Stimulated activated CD8-positive, alpha-beta memory T cell treated with anti-CD3 and anti-CD28 coated beads, Interleukin-4, amount 100 ng/mL, for 48 hours (primary cell): ENCODE measurements at places on chromosomes 3 and 15.

GRCh38 chr15:64634027-64634426 lies 141.4 kb downstream of the RBPMS2 start:
- peak; percentile 49 for DNase-seq

GRCh38 chr15:38558372-38559059 lies 6.1 kb downstream of the RASGRP1 start:
- no peak for DNase-seq

DNA sequence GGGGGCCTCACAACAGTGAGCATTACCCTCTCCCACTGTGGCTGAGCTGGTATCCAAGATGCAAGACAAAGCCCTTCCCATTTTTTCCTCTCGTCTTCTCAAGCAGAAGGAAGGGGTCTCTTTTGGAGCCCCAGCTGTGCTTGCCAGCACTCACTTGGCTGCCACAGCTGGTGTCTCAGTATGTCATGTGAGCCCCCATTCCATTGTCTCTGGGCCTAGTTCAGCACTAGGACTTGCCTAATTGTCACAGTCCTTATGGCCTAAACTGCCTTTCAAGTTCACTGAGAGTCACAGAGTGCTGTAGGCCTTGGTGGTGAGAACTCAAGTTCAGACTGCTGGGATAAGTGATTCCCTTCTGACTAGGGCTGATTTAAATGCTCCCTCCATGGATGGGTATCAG lies 89.8 kb downstream of the ARHGEF26 start:
- no peak for DNase-seq

GRCh38 chr3:192726385-192726784 lies 956 bp downstream of the FGF12 start:
- no peak for DNase-seq

DNA sequence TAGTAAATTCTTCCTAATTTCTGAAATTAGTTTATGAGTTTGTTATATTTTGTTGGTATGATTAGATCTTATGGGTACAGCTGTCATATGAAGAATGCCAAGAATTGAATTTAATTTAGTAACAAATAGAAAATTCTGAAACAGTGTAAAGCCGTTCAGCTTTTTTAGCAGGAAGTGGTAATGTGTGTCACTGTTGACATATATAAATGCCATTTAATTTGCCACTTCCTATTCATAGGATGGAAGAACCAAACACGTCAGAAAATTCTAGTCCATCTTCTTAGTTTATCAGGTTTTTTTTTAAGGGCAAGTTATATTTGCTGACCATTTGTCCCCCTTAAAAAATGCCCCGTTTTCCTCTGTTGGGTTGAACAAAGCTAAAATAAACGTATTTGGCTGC lies 43.0 kb downstream of the RAB8B start:
- DNase-seq = no peak

DNA sequence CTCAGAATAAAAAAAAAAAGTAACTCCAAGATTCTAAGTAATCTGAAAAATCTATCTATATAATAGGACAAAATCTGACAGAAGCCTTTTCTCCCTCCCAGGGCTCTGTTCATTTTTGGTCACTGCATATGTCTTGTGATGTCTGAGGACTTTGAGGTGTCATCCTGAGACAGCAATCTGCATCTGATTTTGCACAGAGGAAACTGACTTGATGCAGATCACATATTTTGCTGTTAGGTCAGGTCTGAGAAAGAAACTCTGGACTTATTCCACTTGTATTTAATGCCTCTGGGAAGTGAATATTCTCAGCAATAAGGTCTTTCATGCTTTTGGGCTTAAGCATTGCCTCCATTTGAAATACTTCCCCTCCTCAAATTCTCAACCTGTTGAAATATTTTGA lies 295.2 kb upstream of the THBS1 start:
- DNase-seq = no peak

GRCh38 chr3:165195640-165196576 lies at the start of gene SLITRK3:
Gene SLITRK3, minus strand, starts transcription at chr3:165196384. Its CDS starts 5,554 bp downstream, at chr3:165190830.
- DNase-seq = no peak
